ENCODE measurements at places on chromosomes 2 and 18.

- DNase-seq = no peak
These were observed 73.6 kb downstream of the VWA3B start for GRCh38 chr2:98160554-98160953.

DNA sequence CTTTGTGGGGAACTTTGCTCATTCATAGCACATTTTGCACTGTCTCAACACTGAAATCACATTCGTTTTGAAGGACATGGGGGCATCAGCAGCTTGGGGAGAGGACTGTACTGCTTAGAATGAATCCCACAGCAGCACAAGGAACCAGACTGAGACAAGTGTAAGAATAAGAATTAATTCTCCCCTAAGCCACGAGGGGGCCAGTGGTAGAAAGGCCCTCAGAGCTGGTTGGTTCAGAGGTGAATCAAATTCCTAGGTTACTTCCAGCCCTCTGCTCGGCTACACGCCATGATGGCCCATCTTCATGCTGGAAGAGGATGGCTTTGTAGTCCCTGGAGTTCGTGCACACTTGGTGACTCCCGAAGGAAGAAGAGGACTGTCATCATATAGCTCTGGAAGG lies 12.0 kb upstream of the MC5R start:
- DNase-seq = peak; percentile 45

- no peak for DNase-seq
These were observed 40.7 kb downstream of the CTDP1 start for GRCh38 chr18:79720359-79720733.

- DNase-seq = peak; percentile 8
These were observed 38.2 kb upstream of the CYP1B1 start for GRCh38 chr2:38113981-38114708.

- no peak for DNase-seq
These were observed 24.5 kb upstream of the GIGYF2 start for GRCh38 chr2:232672588-232672987.

DNA sequence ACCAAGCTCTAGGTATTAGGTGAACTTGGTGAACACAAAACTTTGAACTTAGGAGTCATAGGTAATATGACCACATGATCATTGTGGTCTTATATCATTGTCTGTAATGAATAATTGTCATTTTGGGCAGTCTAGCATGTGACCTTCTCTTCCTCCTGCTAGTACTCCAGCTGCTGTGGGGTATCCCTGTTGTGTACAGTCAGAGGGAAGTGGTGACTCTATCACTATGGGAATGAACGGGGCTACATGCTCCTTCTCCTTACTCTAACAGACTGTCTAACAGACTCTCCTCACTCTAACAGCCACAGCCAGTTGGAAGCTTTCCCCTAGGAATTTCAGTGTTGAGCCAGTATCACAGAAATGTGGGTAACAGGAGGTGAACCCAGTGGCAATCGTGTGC lies 68.2 kb upstream of the NEDD4L start:
- no peak for DNase-seq

Data from NCI-H524 (cell line).